ENCODE measurements at places on chromosomes 5 and 9.

GRCh38 chr5:179187681-179188575 is 127.8 kb downstream of the ZNF354C start:
- DNase-seq = no peak

DNA sequence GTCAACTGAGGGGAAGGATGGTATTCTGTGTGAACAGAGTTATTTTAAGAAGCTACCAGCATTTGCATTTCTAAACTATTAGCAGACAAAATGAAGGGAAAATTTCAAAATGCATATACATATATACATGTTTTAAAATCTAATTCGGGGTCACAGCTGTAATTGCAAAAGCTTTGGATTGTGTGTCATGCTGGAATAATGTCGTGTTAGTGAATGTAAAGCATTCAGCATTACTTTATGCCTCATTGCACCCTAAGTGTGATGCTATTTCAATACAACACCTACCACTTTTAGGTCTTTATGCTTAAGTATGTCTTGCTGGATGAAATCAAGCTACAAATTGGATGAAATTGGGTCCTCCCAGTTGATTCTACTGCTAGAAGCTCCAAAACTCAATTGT is 687.6 kb upstream of the MEF2C start:
- no peak for DNase-seq

GRCh38 chr5:1318659-1319251 is 23.9 kb upstream of the TERT start:
- DNase-seq = no peak

GRCh38 chr9:7394002-7394774 is 405.4 kb downstream of the DMAC1 start:
- DNase-seq = peak; percentile 52

GRCh38 chr5:116576053-116576713 is 1.6 kb upstream of the SEMA6A start:
- peak; percentile 72 for DNase-seq

DNA sequence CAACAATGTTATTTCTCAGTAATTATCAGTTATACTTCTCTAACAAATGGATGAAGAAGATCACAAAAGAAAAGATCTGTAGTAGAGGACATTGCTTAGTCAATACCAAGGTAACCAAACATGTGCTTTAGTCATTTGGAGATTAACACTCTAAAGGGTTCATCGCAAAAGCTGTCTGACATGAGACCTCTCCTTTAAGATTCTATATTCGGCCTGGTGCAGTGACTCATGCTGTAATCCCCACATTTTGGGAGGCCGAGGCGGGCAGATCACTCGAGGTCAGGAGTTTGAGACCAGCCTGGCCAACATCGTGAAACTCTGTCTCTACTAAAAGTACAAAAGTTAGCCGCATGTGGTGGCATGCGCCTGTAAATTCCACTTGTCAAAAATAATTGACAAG is 18.3 kb upstream of the CKMT2 start:
- no peak for DNase-seq

- no peak for DNase-seq
Measured at GRCh38 chr5:40634593-40634992, 45.1 kb upstream of the PTGER4 start.

DNA sequence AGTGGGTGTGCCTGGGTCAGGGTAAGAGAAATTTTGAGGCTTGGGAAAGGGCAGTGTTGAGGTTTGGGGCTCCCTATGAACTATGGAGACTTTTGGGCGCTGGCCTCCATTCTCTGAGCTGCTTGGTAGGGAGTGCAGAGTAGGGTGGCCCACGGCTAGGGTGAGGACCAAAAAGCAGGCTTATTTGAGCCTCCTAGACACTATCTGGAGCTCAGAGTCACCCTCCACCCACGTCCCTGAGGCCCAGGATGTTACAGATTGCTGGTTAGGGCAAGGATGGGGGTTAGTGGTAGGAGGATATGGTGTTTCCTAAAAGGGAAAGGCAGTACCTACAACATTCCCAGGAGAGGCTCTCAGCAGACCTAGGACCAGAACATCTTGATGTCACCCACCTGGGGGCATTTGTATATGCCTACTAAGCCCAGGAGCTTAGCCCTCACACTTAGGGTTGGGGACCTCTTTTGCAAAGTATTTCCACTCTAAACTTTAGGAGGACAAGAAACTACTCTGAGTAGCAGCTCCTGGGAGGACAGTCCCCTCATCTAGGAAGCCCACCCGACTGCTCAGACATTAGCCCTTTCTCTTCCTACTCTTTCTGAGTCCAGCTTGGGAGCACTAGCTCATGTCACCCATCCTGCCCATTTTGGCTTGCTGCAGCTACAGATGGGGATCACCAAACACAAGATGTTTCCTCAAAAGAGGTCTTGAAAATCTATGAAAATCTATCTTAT is 2.3 kb downstream of the SHROOM1 start:
- no peak for DNase-seq

DNA sequence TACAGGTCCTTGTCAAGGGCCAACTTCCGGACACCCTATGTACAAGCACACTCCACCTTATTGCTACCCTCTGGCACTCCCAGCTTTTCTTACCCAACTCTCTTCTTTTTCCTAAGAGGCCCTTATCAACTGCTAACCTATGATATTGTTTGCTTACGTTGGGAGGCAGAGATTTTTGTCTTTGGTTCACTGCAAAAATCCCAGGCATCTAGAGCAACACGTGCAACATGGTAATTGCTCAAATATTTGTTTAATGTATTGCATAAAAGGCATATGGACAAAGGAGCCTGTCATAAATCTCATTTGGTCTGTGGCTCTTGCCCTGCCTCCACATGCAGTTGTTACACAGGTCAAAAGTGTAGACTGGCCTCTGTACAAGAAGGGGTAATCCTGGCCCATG is 35.8 kb upstream of the ATP10B start:
- no peak for DNase-seq

DNA sequence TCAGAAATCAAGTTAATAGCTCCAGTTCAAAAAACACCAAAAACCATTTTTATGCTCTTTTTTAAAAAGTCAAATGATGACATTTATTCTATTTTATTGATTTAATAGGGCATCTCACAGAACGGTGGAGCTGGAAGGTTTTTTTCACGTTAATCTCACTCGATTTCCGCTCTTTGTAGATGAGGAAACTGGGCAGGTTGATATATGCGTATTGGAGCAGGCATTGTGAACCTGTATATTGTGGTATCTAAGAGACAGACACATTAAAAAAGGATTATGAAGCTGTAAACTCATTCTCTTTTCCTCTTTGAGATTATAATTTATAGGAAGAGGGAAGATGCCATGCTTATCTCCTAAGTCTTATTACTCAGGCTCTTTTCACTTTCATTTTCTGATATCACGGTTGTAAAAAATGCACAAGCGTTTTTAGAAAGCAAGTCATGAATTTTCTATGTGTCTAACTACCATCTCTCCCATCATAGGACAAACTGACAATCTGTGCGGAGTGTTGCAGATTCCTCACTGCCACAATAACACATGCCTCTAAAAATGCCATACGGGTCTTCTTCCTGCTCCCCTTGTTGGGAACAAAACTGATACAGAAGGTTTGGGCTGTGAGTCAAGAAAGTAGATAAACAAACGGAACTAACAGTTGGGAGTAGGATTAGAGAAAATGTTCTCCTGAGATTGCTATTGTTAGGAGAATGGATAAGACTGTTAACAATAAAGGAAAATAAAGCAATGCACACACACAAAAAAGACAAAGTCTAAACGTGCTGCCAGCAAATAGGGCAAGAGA is 1997.7 kb downstream of the MAT2B start:
- no peak for DNase-seq

GRCh38 chr5:141762790-141763368 is 80.8 kb upstream of the ARAP3 start:
- no peak for DNase-seq

- DNase-seq = no peak
Measured at GRCh38 chr5:80037366-80037765, 2.2 kb downstream of the THBS4 start.

DNA sequence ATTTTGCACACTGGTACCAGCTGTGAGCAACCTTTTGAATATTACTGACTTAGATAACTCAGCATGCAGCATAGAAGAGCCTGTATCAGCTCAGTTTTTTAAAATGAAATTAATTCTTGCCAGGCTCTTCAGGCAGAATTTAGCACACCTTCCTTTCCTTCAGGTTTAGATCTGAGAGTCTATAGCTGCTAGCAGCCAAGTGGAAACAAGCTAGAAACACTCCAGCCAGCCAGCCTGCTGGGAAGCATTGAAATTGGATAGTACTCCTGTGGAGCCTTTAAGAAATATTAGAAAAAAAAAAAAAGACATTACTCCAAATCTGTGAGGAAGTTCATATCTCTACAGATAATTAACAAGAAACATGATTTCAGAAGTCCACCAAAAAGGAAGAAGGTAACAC is 812.2 kb downstream of the DTWD2 start:
- no peak for DNase-seq

DNA sequence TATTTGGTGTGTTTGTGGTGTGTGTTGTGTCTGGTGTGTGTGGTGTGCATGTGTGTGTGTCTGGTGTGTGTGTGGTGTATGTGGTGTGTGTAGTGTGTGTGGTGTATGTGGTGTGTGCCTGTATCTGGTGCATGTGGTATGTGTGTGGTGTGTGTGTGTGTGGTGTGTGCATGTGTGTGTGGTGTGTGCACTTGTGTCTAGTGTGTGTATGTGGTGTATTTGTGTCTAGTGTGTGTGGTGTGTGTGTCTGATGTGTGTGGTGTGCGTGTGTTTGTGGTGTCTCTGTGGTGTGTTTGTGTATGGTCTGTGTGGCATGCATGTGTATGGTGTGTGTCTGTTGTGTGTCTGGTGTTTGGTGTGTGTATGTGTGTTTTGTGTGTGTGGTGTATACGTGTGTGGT is 71.1 kb downstream of the CACNA1B start:
- DNase-seq = no peak

DNA sequence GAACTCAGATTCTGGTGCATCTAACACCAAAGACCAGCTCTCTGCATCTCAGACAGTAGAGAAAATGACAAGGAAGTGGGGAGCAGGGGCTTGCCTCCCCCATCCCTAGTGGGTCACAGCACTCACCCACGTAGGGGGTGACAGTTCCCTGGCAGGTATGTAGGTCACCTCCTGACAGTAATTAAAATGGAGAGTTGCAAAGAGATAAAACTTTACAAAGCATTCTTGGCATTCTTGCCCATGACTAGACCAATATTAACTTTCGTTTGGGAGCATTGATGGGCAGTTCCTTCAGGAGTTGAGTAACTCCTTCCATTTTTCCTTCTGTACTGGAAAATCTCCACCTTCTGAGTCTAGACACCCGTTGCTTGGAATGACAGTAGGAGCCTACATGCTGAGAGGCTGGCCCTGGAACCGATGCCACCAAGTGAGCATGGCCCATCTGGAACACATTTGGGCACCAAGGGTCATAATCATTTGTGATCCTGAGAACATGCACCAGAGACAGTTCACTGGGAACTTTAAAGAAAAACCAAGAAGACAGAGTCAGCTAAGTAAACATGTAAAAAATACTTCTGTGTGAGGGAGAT is 81.5 kb upstream of the MSX2 start:
- no peak for DNase-seq

- DNase-seq = no peak
Measured at GRCh38 chr9:34796924-34797323, 87.0 kb upstream of the CCL21 start.

- no peak for DNase-seq
Measured at GRCh38 chr5:32317041-32317440, 4.3 kb upstream of the MTMR12 start.

- no peak for DNase-seq
Measured at GRCh38 chr5:138647261-138647788, 72.1 kb upstream of the HSPA9 start.

- no peak for DNase-seq
Measured at GRCh38 chr9:119500072-119500771, 131.0 kb upstream of the BRINP1 start.

DNA sequence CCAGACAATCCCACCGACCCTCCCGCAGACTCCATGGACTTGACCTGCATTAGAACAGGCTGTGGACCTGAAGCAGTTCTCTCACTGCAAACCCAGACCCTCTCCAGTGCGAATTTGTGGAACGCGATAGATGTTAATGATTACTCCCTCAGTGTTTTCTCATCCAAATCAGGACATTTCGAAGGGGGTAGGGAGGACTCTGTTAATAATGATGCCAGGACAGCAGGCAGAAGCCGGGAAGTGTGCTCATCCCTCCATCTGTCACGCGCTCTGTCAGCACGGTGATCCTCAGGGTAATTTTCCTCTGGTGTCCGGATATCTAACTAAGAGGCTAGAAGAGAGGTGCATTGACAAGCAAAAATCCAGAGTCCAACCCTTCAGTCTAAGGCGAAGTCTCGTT is 18.8 kb downstream of the RAPGEF1 start:
- no peak for DNase-seq

GRCh38 chr9:9949978-9950377 is 662.8 kb downstream of the PTPRD start:
- DNase-seq = no peak

DNA sequence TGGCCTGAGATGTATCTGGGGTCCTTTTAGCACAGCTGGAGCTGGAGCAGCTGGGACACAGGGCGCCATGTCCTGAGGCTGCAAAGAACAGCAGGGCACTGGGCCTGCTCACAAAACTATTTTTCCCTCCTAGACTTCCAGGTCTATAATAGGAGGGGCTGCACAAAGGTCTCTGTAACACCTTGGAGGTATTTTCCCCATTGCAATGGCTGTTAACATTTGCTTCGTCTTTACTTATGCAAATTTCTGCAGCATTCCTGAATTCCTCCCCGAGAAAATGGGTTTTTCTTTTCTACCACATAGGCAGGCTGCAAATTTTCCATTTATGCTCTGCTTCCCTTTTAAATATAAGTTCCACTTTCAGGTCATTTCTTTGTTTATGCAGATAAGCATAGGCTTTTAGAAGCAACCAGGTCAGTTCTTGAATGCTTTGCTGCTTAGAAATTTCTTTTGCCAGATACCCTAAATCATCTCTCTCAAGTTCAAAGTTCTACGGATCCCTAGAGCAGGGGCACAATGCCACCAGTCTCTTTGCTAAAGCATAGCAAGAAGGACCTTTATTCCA is 130.8 kb downstream of the PCSK1 start:
- DNase-seq = no peak

GRCh38 chr5:89397096-89397495 is 514.1 kb upstream of the MEF2C start:
- DNase-seq = no peak

- DNase-seq = no peak
Measured at GRCh38 chr5:134570886-134571285, 45.4 kb downstream of the JADE2 start.

DNA sequence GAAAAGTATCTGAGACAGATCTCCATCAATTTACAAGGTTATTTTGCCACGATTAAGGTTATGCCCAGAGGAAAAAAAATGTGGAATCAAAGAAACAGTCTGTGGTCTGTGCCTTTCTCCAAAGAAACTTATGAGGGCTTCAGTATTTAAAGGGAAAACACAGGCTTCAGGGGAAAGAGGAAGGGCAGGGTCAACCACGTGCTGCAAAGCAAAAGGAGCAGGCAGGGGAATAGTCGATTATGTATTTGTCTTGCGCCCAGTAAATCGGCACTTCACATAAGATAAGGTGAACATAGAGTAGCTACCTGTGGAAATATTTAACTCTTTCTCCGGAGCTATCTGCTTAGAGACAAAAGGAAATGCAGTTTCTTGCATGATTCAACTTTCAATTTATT is 343.7 kb downstream of the RAB3C start:
- DNase-seq = no peak

Data from putamen (tissue), 1 donor.